Mucosa of descending colon (tissue), 3 donors: ENCODE measurements at places on chromosomes 11 and 22. TPM values are rescaled to one million over a fixed set of nuclear protein-coding genes. Genes with fewer than 3 reads are reported as not detected.

The TANGO2 gene
- 29.7 TPM for total RNA-seq

DNA sequence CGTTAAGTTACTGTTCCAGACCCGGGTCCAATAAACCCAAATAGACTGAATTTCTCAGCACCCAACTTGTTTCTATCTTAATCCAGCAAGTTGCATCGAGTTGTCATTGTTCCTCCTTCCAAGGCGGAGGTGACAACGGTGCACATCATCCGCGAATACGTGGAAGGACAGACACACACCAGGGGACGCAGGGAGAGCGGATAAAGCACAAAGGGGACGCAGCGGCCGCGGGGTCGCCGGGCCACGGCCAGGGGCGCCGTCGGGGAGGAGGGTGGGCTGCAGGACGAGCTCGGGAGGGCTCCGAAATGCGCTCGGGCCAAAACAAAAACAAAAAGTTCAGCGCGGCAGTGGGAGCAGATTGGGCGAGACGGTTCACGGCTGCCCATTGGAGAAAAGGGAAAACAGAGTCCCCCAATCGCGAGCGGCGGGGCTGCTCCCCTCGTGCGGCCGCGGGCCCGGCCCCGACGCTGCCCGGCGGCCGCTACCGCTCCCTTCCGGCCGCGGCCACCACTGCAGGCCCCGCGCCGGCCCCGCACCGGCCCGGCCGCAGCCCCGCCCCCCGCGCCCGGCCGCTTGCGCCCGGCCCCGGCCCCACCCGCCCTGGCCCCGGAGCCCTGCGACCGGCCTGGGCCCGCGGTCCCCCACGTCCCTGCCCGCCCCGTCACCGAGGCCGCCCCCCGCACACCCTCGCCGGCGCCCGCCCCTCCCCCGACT is 518 bp downstream of the KMT5B start:
- DNase-seq = peak; percentile 69

- no peak for DNase-seq
Measured at GRCh38 chr11:94895451-94895850, 77.9 kb downstream of the CWC15 start.

- DNase-seq = no peak
Measured at GRCh38 chr11:5665746-5666401, 19.0 kb downstream of the TRIM5 start.

GRCh38 chr11:96484361-96484760 is 94.5 kb downstream of the JRKL start:
- DNase-seq = no peak

DNA sequence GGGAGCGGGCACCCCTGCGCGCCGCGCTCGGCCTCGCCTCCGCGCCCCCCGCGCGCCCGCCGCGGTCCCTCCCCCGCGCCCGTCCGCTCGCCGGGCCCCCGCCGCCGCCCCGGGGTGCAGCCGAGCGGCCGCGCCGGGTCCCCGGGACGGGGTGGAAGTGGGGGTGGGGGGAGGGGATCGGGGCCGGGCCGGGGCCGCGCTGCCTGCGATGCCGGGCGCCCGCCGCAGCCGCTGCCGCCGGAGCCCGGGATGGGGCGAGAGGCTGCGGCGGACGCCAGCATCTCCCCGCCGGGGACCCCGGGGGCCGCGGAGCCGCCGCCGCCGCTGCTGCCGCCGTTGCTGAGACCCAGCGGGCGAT is 365 bp downstream of the MGAT3 start:
- no peak for DNase-seq
